ENCODE measurements at places on chromosomes 5 and 9.

- no peak for DNase-seq
Observed at GRCh38 chr5:41831155-41831554, 39.1 kb downstream of the OXCT1 start.

- DNase-seq: no peak
Observed at GRCh38 chr9:6600426-6600825, 45.1 kb downstream of the GLDC start.

DNA sequence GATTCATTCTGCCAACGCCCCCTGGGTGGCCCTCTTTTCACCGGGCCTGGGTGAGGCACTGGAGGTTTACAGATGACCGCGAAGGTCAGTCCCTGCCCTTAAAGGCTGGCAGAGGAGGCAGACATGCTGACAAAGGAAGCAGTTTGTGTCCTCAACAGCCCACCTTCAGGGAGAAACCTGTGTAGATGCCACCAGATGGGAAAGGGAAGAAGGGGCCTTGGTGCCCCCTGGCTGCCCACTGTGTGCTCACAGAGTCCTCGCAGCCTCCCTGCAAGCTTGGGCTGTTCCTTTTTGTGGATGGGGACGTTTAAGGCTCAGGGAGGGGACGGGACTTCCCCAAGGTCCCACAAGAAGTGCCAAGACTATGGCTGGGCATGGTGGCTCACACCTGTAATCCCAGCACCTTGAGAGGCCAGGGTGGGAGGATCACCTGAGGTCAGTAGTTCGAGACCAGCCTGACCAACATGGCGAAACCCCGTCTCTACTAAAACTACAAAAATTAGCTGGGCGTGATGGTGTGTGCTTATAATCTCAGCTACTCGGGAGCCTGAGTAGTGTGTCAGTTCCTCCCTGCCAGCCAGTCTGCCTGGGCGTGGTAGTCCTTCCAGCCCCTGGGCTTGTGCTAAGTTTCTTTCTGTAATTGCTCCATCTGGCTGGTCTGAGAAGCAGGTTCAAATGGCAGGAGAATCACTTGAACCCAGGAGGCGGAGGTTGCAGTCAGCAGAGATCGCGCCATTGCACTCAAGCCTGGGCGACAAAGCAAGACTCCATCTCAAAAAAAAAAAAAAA is 36.2 kb downstream of the NEK6 start:
- DNase-seq: no peak

GRCh38 chr9:21268347-21268657 is 28.5 kb upstream of the IFNA14 start:
- no peak for DNase-seq

DNA sequence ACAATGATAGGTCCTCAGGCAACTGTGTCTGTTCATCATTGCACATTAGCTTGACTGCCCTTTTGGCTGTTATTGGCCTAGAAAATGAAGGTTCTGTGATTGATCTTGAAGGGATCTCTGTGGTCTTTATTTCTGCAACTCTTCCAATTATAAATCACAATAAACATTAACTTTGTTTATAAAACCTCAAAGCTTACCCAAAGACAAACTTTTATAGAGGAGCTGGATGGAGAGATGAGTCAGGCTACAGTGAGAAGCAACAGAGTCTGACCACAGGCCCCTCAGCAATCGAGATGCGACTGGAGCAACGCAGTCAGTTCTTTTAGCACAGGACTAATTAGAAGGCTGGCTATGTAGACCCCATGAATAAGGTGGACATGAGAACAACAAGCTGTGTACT is 5.3 kb downstream of the MACROH2A1 start:
- DNase-seq: no peak

- no peak for DNase-seq
Observed at GRCh38 chr5:116669261-116670031, 94.8 kb upstream of the SEMA6A start.

GRCh38 chr5:180474569-180474968 is 19.6 kb upstream of the CNOT6 start:
- no peak for DNase-seq

GRCh38 chr5:25858019-25858418 is 1180.4 kb downstream of the CDH9 start:
- no peak for DNase-seq
